ENCODE measurements at places on chromosomes 3 and 15.
A peak's percentile ranks its signal among the peaks of the same experiment; 100 is the strongest.

DNA sequence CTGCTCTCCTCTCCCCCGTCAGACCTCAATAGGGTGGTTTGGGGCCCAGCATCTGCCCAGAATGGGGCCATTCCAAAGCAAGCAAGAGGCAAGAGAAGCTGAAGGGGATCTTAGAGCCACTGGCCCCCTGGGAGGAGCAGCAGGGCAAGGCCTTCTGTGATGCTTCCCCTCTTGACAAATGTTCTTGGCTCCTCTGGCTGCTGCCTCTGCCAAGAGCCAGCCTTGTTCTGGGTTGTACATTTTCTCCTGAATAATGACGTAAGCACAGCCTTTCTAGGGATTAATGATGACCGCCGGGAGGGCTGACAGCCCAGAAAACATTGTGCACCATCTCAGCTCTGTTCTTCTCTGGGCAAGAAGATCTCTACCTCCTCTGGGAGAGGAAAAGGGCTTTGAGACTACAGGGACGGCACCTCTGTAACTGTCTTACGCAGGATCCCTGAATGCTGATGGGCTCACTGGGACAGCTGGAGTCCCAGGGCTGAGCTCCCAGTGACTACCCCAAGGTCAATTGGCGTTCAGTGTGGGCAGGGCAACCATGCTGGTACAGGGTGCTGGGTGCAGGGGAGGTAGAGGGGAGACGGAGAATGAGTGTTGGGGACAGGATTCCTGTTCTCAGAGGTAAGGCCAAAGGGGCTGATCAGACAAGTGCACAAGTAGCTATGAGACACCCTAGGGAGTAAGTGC, 253.3 kb downstream of the FAM43A start:
- peak; percentile 79 for DNase-seq

DNA sequence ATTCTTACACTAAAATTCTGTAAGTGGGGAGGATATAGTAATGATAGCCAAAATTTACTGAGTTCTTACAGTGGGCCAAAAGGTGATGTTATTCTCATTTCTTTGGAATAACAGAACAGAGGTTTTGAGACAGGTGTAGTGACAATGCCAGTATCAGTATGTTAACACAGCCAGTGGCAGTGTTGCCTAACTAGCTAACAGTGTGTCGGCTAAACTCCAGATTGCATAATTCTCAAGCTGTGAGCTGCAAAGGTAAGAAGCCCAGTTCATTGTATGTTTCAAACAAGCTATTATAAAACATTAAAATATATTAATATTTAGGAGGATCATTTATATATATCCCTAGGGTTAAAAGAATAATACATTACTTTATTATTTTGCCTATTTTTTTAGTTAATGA, 920 bp downstream of the SLC15A2 start:
- DNase-seq, result no peak

DNA sequence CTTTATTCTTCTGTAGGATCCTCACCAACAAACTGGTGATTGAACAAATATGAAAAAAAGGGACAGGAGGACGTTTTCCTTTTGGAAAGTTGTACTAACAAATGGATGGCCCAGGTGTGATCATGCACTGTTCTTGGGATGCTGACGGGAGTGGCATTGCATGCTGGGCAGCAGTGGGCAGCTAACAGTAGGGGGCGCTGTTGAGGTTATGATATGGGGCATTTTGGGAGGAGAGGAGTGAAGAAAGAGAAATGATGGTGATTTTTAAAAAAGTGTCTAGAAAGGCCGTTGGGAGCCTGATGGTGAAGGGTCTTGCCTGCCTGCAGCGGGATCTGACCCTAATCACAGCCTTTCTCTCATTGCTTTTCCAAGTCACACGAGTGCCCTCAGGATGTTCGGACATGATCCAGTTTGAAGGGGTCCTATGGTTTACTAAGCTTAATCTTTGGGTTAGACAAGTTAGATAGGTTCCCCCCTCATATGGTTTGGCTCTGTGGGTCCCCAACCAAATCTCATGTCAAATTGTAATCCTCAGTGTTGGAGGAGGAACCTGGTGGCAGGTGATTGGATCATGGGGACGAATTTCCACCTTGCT, 46.2 kb upstream of the PRTG start:
- DNase-seq, result no peak

- DNase-seq, result no peak
These were observed 3.1 kb downstream of the DMXL2 start for GRCh38 chr15:51619331-51620035.

DNA sequence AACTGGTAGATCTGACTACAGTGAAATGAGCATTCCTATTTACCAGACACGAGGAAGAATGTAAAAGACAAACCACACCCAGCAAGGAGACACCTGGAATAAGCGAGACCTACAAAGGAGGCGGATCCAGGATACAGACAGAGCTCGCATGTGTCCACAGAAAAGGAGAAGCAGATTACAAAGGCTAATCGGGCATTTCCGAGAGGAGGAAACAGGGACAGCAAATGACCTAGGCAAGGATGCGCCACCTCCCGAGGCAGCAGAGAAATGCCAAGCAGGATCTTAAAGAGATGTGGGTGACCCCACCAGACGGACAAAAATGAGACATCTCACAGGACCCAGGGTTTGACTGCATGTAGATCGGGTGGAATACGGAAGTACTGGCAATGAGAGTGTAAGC, 63.2 kb upstream of the IQSEC1 start:
- DNase-seq, result no peak

GRCh38 chr3:61858054-61858453, 296.7 kb downstream of the PTPRG start:
- no peak for DNase-seq

- peak; percentile 87 for DNase-seq
These were observed 78.0 kb downstream of the CHCHD6 start for GRCh38 chr3:126781889-126782491.

DNA sequence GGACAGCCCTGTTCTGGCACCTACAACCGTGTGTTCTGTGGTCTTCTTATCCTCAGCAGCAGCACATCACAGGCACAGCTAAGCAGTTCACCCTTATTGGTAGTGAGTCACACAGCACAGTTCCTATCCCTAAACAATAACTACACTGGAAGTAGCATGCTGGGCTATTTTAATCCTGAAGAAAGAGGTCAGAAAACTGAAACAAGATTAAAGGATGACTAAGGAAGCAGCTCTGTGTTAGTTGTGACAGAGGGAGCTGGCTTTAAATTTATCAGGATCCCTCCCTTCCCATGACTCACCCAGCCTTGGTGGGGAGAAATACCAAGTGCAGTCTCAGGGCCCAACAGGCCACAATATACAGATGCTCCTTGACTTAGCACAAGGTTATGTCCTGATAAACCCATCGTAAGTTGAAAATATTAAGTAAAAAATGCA, 144.3 kb downstream of the ERC2 start:
- no peak for DNase-seq

- no peak for DNase-seq
These were observed 224.6 kb downstream of the VGLL3 start for GRCh38 chr3:86766331-86766730.

DNA sequence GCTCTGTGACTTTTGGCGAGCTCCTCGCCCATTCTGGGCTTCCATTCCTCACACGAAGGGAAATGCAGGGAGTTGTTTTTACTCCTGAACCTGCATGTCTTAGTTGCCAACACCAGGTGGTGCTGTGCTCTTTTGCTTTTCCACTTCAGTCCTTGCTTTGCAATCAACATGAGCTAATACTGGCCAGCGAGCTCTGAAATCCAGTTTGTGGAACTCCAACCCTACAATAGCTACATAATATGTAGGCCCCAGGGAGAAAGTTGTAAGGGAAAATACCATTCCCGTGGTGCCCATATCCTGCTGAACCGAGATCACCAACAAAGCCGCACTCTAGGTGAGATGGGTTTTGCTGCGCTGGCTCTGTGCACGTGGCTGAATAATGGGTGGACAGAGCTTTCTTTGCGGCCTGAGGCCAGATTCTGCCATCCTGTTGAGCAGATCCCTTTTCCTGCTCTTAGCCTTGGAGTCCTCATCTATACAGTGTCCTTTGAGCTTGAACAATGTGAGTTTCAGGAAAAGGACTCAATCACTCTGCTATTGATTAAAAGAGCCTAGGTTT, 25.0 kb downstream of the LSM3 start:
- DNase-seq, result peak; percentile 85

DNA sequence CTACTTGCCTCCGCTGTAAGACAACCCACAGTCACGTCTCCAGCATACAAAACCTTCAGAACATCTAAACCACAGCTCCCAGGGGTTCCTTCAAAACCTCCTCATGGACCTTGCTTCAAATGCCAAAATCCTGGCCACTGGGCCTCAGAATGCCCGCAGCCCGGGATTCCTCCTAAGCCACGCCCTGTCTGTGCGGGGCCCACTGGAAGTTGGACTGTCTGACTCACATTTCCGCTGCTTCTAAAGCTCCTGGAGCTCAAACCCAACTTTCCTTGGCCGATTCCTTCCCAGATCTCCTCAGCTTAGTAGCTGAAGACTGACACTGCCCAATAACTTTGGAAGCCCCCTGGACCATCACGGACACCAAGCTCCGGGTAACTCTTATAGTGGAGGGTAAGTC, 17.9 kb upstream of the OR5H6 start:
- no peak for DNase-seq

GRCh38 chr3:60657972-60658371, 593.3 kb downstream of the FHIT start:
- no peak for DNase-seq

DNA sequence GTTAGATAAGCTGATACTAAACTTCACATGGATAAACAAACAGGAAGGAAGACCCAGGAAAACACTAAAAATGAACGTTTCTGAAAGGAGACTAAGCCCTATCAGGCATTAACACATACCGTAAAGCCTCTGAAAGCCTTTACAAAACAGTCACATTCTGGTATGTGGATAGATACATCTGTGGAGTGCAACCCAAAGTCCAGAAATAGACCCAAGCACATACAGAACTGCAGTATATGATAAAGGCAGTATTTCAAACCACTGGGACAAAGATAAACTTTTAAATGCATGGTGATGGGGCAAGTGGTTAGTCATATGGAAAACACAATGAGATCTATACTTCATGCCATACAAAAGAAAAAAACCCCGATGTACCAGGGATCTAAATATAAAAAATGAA, 26.0 kb downstream of the DCBLD2 start:
- DNase-seq, result no peak

DNA sequence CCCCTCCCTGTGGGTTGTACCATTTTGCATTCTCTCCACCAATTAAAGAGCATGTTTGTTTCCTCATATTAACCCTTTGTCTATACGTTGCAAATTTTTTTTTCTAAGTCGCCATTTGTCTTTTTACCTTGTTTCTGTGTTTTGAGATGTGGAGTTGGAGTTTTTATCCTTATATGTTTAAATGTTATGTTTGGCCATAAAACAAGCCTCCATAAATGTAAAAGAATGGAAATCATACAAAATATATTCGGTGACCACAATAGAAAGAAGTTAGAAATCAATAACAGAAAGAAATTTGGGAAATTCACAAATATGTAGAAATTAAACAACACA, 29.2 kb downstream of the LRRK1 start:
- no peak for DNase-seq

GRCh38 chr15:67947254-67948039, 106.7 kb upstream of the PIAS1 start:
- DNase-seq, result no peak

DNA sequence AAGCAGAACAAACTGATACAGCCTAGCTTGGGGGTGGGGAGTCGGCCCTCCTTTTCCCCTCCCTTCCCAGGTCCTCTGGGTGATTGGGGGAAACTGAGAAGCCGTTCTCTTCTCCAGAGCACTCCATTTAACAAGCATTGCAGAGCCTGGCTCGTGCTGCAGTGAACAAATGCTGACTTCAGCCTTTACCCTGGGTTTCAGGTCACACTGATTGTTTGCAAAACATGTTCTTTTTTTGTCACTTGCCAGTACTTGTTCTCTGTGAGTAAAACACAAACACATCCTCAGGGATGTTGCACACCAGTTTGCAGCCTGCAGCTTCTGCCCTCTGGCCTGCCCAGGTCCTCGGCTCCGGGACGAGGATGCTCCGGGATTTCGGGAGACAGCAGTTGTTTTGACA, 132.8 kb downstream of the PGPEP1L start:
- DNase-seq, result peak; percentile 56

- no peak for DNase-seq
These were observed 272.2 kb upstream of the CFAP20DC start for GRCh38 chr3:59321881-59322540.

- no peak for DNase-seq
These were observed 4.4 kb downstream of the ALPK3 start for GRCh38 chr15:84821501-84822021.

GRCh38 chr3:76352511-76353284, 567.3 kb upstream of the ZNF717 start:
- no peak for DNase-seq

DNA sequence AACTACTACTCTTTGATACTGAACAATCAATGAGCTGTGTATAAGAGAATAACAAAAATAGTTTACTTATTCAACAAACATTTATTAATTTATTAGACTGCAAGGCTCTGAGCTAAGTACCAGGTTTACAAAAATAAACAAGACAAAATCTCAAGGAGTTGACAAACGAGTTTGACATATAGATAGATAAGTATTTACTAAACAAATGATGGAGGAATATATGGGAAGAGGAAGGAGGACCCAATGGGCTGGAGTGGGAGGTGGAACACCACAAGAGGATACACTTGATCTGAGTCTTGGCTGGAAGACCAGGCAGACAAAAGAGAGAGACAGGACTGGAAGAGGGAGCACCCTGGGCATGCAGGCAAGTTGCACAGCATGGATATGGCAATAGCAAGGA, 47.5 kb upstream of the FSIP1 start:
- DNase-seq, result no peak

DNA sequence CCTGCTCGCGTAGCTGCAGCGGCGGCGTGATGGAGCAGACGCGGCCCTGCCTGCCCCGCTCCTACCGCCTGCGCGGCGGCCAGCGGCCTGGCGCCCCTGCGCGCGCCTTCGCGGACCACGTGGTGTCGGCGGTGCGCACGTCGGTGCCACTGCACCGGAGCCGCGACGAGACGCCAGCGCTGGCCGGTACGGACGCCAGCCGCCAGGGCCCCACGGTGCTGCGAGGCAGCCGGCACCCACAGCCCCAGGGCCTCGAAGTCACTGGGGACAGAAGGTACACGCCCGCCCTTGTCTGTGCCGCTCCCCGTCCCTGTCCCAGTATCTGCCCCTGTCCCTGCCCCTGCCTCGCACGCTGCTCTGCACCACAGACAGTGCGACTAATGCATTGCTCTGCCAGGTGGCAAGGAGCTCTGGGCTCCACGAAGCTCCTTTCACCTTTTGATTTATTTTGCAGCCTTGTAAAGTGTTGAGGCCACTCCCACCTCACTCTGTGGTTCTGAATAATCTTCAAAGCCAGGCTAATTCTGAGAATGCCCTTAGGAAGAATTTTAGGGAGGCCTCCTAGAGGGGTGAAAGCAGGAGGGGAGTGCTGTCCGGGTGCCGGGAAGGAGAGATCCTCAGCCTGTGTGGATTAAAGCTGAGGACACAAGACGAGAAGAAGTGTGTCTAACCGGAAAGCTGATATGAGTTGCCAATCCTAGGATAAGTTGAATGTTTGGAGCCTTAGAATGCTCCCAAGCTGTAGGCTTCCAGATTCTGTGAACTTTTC, 100.0 kb downstream of the THSD4 start:
- DNase-seq, result no peak

- peak; percentile 63 for DNase-seq
These were observed 31.3 kb upstream of the ST3GAL6 start for GRCh38 chr3:98731720-98732285.

All from lung (tissue), 17 donors.